ENCODE measurements at places on chromosomes 6 and 20.

GRCh38 chr6:27290850-27291208 lies 21.2 kb downstream of the POM121L2 start:
- no peak for DNase-seq

DNA sequence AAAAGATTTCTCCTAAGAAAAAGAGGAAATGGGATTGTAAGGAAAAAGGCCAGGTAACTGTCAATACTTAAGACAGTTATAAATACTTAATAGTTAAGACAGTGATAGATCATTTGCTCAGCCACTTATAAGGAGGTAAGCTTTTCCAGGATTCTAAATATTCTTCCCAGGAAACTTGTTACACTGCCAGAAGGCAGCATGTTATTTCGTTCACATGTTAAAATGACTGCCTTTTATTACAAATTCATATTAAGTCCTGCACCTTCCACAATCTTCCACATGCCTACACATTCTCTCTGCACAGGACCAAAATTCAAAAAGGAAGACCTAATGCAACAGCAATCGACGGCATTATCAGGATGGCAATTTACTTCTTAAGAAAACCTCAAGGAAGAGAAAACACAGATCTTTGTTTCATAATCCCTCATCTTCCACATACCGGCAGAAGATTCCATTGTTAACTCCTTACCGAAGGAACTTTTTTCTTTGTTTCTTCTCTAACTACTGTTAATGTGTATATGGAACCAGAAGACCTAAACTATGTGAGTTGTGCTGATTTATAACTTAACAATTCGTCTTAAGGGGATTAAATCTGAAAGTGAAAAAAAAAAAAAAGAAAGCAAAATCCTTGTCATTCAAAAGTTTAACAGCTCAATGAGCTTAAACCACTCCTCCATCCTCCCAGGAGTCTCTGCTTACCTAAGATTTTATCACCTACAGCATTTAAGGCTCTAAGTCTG lies 799 bp downstream of the TAAR2 start:
- DNase-seq: no peak

GRCh38 chr6:25278261-25278913 lies 787 bp upstream of the CARMIL1 start:
- DNase-seq: no peak

GRCh38 chr6:69005199-69005598 lies 370.1 kb downstream of the ADGRB3 start:
- no peak for DNase-seq

GRCh38 chr6:3071568-3071967 lies 3.3 kb downstream of the RIPK1 start:
- DNase-seq: no peak

- DNase-seq: no peak
Measured at GRCh38 chr6:159221486-159222170, 52.4 kb downstream of the FNDC1 start.

DNA sequence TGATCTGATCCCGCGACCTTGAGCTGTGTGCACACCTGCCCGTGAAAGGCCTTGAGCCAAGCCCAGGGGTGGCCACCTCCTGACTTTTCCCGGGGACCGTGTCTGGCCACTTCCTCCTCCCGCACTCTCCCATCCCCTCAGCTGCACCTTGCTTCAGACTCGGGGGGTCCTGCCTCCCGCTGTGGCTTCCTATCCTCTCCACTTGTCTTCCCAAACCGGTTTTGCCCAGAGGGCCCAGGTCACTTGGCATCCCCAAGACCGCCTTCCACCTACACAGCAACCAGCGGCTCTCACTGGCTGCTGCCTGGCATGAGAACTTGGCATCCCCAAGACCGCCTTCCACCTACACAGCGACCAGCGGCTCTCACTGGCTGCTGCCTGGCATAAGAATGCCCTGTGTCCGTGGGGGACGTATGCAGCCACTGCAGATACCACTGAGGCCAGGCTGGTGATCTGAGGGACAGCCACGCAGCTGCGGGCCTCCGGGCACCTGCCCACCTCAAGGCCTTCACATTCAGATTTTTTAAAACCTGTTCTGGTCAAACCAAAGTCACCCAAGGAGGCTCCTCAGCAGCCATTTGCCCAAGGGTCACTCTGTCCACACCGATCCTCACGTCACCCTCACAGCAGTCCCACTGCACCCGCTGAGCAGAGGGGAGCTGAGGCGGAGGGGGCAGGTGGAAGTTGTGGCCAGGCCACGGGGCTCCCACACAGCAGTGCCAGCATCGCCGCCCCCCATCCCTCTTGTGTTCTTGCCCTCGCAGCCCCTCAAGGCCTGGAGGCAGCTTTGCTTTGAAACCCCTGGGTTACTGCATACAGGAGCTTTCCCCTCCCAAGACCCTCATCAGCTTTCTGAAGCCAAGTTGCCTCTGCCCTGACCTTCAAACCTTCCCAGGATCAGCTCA lies 245.5 kb downstream of the TAF4 start:
- no peak for DNase-seq

- DNase-seq: no peak
Measured at GRCh38 chr6:57109880-57110279, 19.9 kb downstream of the ZNF451 start.

- no peak for DNase-seq
Measured at GRCh38 chr6:91824331-91824730, 1237.5 kb upstream of the MAP3K7 start.

DNA sequence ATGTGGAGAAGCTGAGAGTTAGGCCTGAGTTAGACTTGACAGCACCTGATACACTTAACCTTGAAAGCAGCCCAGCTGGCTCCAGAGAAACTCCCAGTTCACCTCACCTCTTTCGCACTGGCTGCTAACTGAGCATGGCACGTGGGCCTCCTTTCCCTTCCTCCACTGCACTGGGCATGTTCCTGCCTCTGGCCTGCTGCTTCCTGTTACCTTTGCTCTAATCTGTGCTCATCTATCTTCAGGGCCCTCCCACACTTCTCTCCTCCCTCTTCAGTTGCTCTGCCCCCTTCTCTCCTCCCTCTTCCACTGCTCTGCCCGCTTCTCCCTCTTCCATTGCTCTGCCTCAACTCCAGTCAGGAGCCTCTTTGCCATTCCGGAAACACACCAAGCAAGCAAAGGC lies 13.7 kb upstream of the UBE2V1 start:
- DNase-seq: no peak

- no peak for DNase-seq
Measured at GRCh38 chr6:2796861-2797260, 31.7 kb downstream of the WRNIP1 start.

DNA sequence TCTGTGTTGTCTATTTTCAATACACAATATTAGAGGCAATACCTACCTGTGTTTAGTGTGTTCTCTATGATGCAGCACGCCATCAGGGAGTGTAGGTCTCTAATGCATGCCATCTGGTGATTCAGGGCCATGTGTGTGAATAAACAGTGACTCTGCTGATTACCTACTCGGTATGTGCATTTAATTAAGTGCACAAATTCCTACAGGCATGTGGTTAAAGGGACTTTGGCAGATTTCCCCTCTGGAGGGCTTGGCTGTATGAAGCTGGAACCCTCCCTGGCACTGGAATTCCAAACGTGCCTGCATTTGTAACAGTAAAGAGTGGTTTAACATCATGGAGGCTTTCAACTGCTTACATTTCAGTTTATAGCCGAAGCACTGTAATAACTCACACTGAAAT lies 401.5 kb upstream of the SASH1 start:
- peak; percentile 31 for DNase-seq

DNA sequence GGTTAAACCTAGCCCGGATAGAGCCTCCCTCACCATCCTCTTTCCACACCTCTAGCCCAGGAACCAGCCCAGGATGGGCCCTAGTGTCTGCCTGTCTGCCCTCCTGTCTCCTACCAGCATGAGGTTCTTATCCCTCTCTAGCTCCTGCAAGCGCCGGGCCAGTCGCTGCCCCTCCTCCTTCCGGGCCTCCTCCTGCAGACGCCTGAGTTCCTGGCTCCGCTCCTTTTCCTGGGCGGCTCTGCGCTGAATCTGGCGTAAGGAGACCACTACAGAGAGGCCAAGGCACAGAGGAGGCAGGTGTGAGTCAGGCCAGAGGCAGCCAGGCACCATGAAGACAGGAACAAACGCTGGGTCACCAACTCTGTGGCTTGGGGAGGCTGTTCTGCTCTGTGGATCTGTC lies 4.3 kb upstream of the PSORS1C2 start:
- DNase-seq: peak; percentile 92

- DNase-seq: no peak
Measured at GRCh38 chr6:168541307-168541706, 100.3 kb downstream of the SMOC2 start.

- DNase-seq: no peak
Measured at GRCh38 chr6:127737768-127738167, 160.8 kb downstream of the C6orf58 start.

GRCh38 chr6:124371974-124372475 lies 568.4 kb downstream of the NKAIN2 start:
- DNase-seq: no peak

- no peak for DNase-seq
Measured at GRCh38 chr6:74070711-74071110, 374.7 kb downstream of the CD109 start.

GRCh38 chr20:23112595-23112994 lies 26.5 kb upstream of the CD93 start:
- DNase-seq: no peak

GRCh38 chr20:60505423-60505822 lies 547.2 kb downstream of the CDH26 start:
- no peak for DNase-seq

DNA sequence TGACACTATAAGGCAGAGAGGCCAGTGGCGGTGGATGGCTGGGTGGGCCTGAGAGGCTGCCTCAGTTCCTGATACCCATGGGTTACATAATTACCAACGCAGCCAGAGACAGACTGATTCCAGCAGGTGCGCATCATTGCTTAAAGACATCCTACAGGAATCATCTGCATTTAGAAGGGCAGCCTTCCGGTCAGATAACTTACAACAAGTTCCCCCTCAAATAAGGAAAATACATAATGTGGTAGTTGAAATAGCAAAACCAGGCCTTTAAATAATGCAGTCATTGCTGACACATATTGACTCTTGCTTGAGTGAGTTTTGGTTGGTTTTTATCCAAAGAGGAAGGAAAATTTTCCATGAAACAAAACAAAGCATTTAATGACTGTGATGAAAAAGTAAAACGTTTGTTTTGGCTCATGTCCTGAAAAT lies 81.9 kb downstream of the SIM1 start:
- no peak for DNase-seq

DNA sequence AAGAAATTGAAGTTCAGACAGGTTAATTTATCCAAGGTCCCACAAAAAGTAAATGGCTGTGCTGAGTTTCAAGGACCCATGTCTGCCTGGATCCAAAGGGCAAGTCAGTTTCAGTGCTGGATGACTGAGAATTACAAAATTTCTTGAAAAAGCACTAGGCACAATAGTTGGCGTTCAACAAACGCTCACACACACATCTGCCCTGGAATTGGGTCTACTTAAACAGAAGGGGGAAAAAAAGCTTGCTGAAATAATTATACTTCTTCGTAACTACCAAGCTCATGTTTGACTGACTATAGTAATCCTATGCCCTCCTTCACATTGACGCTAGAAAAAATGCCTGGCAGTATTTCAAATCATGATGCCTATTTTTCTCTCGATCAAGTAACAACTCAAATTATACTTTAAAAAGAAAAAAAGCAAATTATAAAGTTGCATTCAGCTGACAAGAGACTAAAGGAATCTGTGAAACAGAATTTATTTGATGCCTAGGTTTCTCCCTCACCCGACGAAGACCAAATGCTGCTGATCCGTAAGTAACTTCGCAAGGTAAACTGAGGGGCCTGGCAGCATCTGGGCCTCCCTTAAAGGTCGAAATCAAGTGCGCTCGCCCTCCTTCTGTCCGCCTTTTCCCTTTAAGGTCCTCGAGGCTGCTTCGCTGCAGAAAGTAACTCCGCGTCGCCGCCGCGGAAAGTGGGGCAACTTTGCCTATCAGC lies 650 bp upstream of the CD2AP start:
- no peak for DNase-seq

DNA sequence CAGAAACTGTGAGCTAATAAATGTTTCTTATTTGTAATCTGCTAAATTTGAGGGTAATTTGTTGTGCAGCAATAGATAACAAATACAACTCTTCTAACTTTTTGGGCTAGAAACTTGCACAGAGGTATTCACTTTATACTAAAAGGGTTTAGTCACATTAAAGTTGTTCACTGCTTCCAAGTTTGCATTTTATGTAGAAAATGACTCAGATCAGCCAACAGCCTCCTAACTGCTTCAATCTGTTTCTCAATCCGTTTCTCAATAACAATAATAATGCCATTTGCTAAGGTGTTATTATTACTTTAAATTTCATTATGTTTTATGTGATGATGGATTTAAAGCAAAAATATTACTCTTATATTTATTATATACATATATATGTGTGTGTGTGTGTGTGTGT lies 213.9 kb downstream of the CENPW start:
- no peak for DNase-seq

DNA sequence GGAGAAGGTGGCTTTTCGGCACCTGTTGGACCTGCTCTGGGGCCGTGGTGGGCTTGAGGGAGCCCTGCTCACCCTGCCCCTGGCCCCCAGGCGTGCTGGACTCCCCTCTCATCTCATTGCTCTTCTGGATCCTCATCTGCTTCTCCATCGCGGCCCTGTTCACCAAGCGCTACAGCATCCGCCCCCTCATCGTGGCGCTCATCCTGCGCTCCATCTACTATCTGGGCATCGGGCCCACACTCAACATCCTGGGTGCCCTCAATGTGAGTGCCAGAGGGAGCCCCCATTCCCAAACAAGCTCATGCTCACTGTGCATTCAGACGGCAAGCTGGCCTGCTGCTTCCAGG lies 22.4 kb downstream of the UQCC2 start:
- no peak for DNase-seq

GRCh38 chr20:16569246-16570153 lies 3.7 kb downstream of the KIF16B start:
- no peak for DNase-seq

- DNase-seq: no peak
Measured at GRCh38 chr6:129902681-129903080, 41.6 kb upstream of the TMEM244 start.

DNA sequence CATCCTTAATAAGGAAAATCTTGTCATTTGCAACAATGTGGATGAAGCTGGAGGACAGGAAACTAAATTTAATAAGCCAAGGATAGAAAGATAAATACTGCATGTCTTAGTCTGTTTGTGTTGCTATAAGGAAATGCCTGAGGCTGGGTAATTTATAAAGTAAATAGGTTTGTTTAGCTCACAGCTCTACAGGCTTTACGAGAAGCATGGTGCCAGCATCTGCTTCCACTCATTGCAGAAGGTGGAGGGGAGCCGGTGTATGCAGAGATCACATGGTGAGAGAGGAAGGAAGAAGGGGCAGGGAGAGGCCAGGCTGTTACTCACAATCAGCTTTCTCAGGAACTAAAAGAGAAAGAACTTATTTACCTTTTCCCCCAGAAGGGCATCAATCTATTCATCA lies 118.9 kb upstream of the SMLR1 start:
- DNase-seq: no peak

DNA sequence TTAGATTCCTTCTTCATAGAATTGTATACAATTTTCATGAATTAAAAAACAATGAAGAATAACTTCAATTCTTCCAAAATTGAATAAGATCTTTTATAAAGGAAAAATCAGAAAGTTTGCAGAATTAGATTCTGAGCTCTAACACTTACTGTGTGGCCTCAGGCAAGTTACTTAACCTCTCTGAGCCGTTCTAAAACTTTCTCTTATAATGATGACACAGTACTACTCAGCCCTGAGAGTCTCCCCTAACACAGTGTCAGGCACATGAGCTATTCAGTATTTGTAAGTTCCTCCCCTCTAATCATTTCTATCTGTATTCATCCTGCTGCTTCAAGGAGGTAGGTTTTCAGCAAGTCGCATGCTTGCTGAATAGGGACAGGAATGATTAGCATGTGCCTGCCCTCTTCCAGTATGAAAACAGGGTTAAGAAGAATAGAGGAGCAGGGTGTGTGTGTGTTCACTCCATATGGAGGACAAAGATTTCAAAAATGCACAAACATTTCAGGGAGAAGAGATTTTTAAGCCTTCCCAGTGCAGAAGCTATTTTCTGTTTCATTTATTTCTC lies 11.4 kb downstream of the ID4 start:
- no peak for DNase-seq
